Calu3 (cell line): ENCODE measurements at places on chromosomes 7 and 10. TPM values are rescaled to one million over a fixed set of nuclear protein-coding genes. Genes with fewer than 3 reads are reported as not detected.

Gene ANAPC16
- total RNA-seq, result 118 and 119 TPM in 2 replicates

Gene TYW1B
- total RNA-seq, result 1.7 and 2.4 TPM in 2 replicates

Gene EBLN1
- not detected in 2 replicates for total RNA-seq

DNA sequence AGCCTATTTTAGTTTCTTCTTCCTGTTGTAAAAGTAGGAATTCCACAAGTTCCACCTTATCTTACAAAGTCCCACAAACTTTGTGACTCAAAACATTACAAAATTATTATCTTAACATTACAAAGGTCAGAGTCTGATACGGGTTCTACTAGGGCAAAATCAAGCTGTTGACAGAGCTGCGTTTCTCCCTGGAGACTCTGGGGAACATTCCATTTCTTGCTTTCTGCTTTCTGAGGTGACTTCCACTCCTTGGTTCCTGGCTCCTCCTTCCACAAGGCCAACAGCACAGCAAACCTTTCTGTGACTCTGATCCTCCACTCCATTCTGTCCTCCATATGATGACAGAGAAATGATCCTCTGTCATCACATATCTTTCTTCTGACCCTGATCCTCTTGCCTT lies 10.6 kb downstream of the OR2F1 start:
- DNase-seq, result no peak

DNA sequence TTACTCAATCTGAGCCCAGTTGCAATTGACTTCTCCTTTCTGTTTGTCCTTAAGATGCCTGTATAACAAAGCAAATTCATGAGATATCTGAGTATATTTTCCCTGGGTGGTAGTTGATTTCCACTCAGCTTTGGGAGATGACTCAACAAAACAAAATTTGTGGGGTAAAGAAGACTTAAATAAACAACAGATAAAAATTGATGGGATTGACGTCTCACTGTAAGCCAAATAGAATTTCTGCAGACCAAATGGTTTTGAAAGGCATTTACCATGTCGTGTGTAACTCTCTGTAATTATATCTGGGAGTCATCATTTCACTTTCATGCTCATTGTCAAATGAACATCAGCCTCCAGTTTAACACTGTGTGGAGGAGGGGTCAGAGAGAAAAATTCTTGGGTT lies 255.4 kb upstream of the MYO3A start:
- DNase-seq, result no peak

DNA sequence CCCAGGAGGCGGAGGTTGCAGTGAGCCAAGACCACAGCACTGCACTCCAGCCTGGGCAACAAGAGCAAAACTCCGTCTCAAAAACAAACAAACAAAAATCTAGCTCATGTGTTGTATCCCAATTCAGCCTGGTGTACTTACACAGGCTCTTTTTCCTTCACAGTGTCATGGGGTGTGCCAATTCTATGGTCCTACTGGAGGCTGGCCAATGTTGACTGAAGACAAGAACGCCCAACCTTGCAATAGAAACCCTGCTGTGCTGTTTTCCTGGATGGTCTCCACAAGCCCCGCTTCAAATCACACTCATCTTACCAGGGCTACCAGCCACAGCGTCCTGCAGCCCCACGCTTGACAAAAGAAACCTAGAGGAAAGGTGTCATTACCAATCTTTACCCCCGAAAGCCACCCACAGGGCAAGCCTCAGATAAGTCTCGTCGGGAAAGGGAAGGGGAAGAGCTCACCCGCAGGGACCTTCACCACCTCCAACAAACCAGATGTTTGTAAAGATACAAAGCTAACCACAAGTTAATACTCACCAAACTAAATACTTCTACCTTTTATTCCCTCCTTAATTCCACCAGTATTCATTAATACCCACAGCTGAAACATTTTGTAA lies 64.8 kb downstream of the TNS3 start:
- DNase-seq, result no peak

- no peak for DNase-seq
Observed at GRCh38 chr10:98394851-98395440, 20.0 kb downstream of the PYROXD2 start.

- DNase-seq, result peak; percentile 48
Observed at GRCh38 chr10:113027574-113028455, 77.8 kb downstream of the TCF7L2 start.

DNA sequence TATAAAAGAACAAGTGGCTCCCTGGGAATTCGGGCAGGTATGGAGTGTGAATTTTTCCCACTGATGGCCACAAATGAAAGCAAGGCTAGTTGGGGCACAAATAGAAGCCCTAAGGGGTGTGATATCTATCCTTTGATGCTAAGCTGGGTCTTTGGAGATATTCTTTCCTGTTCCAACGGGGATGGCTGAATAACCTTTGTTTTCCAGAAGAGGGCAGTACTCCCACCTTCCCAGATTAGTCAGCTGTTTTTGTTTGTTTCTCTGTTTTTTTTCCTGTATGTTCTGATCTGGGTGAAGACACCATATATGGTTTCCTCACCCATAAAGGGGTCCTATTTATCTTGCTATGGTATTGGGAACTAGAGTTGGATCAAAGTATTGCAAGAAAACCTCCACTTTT lies 947.7 kb upstream of the SORCS1 start:
- DNase-seq, result no peak

GRCh38 chr7:463362-463781 lies 56.3 kb downstream of the PDGFA start:
- no peak for DNase-seq
